Nucleus accumbens (tissue), 56 donors: ENCODE measurements at places on chromosomes 1 and 21.

DNA sequence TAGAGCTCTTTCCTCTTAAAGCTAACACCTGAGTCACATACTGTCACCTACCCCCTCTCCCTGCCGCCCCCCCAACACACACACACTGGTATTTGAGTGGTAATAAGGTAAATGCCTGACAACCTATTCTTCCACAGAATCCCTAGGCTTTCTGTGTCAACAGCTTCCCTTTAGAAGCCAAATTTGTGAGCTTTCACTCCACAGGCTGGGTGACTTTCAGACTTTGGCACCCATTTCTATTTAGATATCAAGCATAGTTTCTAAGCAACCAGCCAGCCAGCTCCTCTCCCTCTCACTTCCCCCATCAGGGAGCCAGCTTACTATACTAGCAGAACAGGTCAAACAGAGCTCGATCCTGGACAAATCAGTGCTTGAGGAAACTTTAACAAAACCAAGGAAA is 3.2 kb upstream of the C1orf74 start:
- DNase-seq = no peak

GRCh38 chr1:180150982-180151381 is 3.7 kb upstream of the QSOX1 start:
- no peak for DNase-seq

- DNase-seq = no peak
Observed at GRCh38 chr1:62309906-62310305, 9.3 kb downstream of the KANK4 start.

- DNase-seq = no peak
Observed at GRCh38 chr21:14734833-14735232, 188.7 kb upstream of the SAMSN1 start.

DNA sequence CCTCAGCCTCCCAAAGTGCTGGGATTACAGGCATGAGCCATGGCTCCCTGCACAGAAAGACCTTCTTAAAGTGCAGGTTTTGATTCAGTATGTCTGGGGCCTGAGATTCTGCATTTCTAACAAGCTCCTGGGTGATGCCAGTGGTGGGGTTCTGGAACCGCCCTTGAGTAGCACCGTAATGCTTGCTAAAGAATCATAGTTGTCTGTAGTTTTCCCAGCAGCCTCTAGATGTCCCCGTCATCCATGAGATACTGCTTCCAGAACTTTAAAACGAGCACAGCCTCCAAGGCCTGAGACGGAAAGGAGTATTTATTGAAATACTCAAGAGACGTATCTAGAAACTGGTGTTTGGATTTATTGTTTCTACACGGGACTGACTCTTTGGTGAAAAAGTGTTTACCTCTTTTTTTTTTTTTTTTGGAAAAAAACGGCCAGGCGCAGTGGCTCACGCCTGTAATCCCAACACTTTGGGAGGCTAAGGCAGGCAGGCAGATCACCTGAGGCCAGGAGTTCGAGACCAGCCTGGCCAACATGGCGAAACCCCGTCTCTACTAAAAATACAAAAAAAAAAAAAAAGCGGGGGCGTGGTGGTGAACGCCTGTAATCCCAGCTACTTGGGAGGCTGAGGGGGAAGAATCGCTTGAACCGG is 2.6 kb upstream of the TOR3A start:
- peak; percentile 36 for DNase-seq
